ENCODE measurements at places on chromosomes 2 and 18. TPM values are rescaled to one million over a fixed set of nuclear protein-coding genes. Genes with fewer than 3 reads are reported as not detected.

DNA sequence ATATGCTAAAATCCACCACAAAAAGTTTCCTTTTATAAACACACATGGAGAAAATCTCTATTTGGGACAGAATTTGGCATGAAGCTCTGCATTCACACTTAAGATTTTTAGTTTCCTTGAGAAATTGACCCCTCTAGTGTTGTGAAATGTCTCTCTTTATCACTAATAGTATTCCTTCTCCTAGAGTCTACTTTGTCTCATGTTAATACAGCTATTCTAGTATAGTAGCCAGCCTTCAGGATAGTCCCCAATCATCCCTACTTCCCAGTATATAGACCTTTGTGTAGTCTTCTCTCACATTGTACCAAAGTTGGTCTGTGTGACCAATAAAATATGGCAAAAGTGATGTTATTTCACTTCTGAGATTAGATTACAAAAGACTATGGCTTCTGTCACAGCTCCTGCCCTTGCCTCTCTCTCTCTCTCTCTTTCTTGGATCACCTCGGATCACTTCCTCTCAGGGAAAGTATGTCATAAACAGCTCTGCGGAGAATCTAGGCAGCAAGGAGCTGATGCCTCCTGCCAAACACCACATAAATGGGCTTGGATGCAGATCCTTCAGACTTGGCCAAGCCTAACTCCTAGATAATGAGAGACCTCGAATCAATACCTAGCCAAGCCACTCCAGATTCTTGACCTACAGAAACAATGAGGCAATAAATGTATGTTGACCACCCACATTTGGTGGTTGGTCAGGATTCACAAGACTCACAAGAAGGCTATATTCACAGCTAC, 59.7 kb upstream of the NABP1 start:
- DNase-seq = no peak

GRCh38 chr2:231554748-231555545, 24.7 kb upstream of the NMUR1 start:
- DNase-seq = no peak

DNA sequence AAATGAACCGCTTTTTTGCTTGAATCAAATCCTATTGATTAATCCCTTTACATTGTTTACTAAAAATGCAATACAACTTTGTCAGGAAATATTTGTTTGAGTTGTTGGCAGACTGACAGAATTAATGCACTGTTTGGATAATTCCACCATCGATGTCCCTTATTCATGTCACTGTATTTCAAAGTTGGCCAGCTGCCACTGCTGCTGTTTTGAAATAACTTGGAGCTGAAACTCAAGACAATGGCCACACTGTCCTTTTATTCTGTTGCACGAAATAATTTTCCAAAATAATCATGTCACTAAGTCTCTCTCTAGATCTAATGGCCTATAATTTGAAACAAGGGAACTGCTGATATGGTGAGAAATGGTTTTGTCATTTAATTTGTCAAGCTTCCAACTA, 55.2 kb upstream of the PAX3 start:
- DNase-seq = no peak

GRCh38 chr2:240567872-240568677, at the start of gene RNPEPL1:
Gene RNPEPL1 (plus strand): TSS chr2:240568484. CDS start chr2:240568587, 103 bp downstream.
- peak; percentile 64 for DNase-seq

- no peak for DNase-seq
These were observed 90.1 kb upstream of the RAB12 start for GRCh38 chr18:8519102-8519501.

The MYO7B gene
- not detected for total RNA-seq

- DNase-seq = no peak
These were observed 258.9 kb upstream of the CHAC2 start for GRCh38 chr2:53508667-53509066.

DNA sequence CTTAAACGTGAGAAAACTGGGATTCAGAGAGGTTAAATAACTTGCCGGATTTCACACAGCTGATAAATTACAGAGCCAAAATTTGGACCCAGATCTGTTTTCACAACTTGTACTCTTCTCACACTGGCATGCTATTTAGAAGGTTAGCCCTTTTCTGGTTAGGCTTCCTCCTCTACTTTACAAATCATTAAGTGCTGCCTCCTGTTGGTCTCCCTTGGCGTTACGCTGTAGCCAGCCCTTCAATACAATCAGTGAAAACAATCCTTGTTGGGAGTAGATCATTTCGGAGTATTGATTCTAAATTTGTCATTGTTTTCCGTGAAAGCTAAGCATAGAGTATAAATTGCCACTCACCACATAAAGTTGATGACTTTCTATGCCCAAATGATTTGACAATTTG, 153.5 kb downstream of the ARHGAP15 start:
- no peak for DNase-seq

The CD207 gene
- not detected for total RNA-seq

- DNase-seq = no peak
These were observed 14.7 kb downstream of the USP34 start for GRCh38 chr2:61456070-61456745.

- DNase-seq = no peak
These were observed 8.1 kb upstream of the SANBR start for GRCh38 chr2:61057562-61057961.

The YPEL5 gene
- 75.3 TPM for total RNA-seq

The SMCHD1 gene
- total RNA-seq = 423 TPM

DNA sequence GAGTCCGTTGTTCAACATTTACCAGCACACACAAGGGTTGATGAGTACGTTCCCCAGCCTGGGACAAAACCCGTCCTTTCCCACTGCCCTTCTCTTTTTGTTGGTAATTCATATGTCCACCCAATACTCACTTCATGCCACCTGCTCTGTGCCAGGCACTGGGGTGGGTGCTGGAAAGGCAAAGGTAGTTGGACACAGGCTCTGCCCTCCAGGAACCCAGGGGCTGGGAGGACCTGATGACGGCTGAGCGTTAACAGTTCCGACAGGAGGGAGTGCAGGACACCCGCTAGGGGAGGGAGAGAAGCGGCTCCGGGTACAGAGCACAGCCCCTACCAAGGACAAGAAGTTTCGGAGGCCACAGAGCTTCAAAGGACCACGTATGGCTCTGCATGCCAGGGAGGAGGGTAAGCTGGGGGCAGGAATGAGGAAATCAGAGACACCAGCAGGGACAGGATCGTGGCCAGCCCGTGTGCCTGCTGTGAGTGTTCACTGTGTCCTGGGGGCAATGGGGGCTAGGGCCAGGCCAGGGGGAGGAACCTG, 134.1 kb upstream of the GPC1 start:
- DNase-seq = no peak

The REG3A gene
- total RNA-seq = 0.46 TPM

DNA sequence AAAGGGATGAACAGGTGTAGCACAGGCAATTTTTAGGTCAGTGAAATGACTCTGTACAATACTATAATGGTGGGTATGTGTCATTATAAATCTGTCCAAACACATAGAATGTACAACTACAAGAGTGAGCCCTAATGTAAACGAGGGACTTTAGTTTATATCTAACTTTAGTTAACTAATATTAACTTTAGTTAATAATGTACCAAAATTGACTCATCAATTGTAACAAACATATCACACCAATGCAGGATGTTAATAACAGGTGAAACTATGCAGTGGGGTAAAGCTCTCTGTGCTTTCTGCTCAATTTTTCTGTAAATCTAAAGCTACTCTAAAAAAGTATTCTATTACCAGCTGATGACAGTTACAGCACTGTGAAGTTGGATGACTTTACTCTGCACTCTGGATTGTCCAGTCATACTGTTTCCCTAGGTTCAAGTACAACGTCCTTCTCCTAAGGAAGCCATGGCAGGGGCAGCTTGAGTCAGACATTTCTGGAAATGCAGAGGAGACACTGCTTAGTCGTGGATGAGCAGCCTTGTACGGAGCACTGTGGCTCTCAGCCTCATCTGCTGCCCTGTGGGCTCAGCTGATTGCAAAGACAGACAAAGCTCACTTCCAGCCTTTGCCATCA, 26.1 kb downstream of the TGFA start:
- no peak for DNase-seq

GRCh38 chr18:23284629-23285028, 149.3 kb downstream of the CABLES1 start:
- no peak for DNase-seq

GRCh38 chr2:203330434-203330833, 2.2 kb downstream of the ABI2 start:
- DNase-seq = no peak

The PSMA8 gene
- total RNA-seq = 0.83 TPM
